ENCODE measurements at places on chromosomes 2 and 18.

DNA sequence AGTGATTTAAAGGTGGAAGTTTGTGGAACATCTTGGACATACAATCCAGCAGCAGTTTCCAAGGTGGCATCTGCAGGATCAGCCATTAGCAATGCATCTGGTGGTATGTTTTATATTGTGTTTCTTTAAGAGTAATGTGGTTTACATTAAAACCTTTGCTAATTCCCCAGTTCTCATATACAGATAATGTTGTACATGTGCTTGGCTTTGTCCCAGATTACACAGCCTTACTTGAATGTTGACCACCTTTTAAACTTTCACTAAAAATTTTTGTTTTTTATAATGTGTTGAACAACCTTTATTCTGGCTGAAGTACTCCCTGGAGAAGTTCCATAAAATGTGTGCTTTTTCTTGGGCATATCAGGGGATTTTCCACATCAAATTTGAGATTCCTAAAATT is 57.5 kb downstream of the MIB1 start:
- DNase-seq = no peak

- DNase-seq = no peak
These were observed 66.2 kb downstream of the TRAPPC8 start for GRCh38 chr18:31876707-31877106.

DNA sequence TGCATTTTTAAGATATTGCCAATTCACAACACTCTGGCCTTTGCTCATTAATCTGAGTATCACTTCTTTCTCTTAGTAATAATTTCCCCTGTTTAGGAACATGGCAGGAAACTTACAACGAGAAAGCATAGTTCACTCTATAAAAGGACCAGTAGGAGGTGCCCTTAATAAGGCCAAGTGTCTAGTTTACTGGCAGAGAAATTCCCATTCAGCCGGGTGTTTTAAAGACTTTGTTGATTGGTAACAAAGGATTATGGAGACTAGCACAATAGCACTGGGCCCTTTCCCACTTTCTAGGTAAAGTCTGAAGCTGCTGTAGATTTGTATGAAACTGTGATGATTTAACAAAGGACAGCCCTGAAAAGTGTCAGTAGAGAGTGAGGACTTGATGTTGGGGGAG is 3.1 kb downstream of the DCC start:
- DNase-seq = no peak

- DNase-seq = no peak
These were observed 33.6 kb downstream of the PLCL1 start for GRCh38 chr2:197838036-197838435.

DNA sequence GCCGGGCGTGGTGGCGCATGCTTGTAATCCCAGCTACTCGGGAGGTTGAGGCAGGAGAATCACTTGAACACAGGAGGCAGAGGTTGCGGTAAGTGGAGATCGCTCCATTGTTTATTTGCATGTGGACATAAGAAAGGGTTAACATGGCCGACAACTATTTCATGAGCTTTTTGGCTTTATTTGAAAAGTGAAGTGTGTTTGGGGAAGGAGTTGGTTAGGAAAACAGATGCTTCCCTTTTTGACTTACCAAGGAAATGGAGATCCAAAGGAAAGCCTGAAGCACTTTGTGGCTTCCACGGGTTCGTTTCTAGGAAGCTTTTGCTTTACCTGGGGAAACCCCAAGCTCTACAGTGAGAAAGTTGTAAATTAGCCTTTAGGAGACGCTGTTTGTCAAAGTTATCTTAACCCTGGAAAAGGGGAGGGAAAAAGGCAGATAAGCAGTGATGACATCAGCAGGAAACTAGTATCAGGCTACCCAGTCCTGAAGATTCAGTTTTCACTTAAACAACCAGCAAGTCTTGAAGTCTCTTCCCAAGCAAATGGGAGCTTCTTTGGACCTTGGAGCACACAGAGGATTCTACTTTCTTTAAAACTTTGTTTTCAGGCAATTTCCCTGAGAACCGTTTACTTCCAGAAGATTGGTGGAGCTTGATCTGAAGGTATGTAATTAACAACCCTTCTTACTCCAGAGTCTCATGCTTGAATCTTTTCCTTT is at the start of gene CASP10:
TSS of gene CASP10 (plus strand) at position 492 of the 715 bp plus-strand sequence. CDS start 2,637 bp downstream, outside the sequence.
- DNase-seq = no peak

- no peak for DNase-seq
These were observed 3.2 kb downstream of the ID2 start for GRCh38 chr2:8684878-8685696.

DNA sequence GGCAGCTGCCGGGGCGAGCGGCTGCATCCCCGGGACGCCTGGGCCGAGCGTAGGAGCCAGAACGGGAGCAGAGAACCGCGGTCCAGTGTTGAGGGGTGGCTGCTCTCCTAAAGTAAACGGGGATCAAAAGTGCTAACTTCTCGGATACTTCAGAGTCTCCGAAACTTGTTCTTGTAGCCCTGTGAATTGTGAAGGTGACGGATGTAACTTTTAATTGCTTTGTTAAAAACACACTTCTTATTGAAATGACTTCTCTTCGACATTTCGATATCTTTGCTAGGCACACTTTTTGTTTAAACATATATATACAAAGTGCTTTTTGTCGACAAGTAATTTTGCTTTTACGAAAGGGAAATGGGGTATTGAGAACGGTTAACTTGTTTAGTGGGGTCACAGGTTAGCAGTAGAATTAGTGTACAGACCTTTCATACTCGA is 540 bp downstream of the ATP9B start:
- DNase-seq = no peak

DNA sequence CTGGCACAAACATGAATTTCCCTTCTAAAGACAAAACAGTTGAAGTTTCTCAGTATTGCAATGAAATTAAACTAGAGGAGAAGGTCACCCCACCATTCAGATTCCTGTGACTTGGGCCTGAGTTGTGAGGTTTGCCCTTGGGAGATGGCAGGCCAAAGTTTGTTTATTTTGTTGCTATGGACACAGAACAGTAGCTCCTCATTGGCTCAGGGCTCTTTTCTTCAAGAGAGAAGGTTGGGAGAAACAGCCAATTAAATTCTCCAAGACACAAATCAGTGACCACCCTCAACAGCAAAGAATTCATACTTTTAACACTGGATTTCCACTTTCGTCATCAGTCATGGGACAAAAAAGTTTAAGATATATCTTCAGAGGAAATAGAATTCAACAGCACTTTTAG is at the start of gene FLACC1:
TSS of gene FLACC1 (minus strand) at position 125 of the 400 bp plus-strand sequence. CDS start 5,941 bp downstream, outside the sequence.
- DNase-seq = no peak

DNA sequence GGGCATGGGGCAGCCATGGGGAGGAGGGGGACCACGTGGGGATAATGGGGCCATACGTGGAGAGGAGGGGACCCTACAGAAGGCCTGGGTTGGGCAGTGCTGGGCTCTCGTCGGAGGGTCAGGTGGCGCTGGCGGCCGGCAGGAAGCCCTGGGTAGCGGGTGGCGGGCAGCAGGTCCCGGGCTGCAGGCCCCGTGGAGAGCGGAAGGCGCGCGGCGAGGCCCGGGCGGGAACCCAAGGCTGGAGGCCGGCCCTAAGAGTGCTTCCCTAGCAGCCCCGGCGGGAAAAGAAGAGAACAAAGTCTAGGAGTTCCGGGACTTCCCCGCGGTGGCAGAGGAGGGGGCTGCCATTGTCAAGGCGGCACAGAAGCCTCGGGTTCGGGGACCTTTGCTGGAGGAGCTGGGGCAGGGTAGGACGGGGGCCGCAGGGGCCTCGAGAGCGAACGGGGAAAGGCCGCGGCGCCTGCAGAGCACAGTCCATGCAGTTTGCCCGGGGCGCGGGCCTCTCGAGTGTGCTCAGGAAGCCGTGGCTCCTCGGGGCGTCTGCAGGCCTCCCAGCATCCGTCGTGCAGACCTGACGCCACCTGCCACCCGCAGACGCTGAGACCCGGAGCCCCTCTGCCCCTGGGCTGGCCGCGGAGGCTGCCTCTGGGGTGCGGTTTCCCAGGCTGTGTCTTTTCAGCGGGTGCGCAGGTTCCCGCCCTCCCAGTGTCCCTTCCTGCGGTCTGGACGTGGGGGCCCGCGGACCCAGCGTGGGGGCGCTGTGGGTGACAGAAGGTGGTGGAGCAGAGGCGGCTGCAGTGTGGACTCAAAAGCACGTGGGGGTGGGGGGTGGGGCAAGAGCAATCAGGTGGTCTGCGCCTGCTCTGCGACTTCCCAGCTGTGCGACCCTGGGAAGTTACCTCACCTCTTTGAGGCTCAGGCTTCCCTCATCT is 19.4 kb upstream of the NCL start:
- DNase-seq = no peak

DNA sequence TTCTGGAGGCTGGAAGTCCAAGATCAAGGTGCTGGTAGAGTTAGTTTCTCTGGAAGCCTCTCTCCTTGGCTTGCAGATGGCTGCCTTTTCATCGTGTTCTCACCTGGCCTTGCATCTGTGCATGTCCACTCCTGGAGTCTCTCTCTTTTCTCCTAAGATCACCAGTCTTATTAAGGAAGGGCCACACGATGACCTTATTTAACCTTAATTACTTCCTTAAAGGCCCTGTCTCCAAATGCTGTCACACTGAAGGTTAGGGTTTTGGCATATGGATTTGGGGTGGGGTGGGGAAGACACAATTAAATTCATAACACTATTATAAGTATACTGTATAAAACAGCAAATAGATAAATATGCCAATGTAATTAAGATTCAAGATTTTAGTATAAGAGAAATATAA is 402.4 kb upstream of the HS6ST1 start:
- DNase-seq = no peak

- no peak for DNase-seq
These were observed 348.6 kb upstream of the ID2 start for GRCh38 chr2:8333177-8333831.

- no peak for DNase-seq
These were observed 133.7 kb downstream of the COL6A3 start for GRCh38 chr2:237280229-237280628.

GRCh38 chr2:19127616-19128015 is 230.8 kb downstream of the OSR1 start:
- DNase-seq = no peak

DNA sequence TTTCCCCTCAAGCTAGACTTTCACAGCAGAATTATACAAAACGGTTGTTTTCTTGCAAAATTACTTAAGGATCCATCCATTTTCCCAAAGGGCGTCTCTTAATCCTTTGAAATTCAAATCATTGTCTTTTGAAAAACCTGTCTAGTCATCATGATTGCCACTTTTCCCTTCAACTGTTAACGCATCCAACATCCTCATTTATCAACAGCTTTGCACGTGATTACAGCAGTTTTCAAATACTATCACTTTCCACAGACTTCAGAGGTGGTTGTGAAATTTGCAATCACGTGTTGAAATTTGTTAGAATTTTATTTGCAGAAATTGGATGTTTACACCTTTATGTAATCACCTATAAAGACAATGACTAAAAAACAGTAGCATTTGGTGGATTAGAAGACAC is 304.4 kb upstream of the SLC39A10 start:
- DNase-seq = no peak

GRCh38 chr2:129806317-129806716 is 173.1 kb upstream of the RAB6C start:
- no peak for DNase-seq

DNA sequence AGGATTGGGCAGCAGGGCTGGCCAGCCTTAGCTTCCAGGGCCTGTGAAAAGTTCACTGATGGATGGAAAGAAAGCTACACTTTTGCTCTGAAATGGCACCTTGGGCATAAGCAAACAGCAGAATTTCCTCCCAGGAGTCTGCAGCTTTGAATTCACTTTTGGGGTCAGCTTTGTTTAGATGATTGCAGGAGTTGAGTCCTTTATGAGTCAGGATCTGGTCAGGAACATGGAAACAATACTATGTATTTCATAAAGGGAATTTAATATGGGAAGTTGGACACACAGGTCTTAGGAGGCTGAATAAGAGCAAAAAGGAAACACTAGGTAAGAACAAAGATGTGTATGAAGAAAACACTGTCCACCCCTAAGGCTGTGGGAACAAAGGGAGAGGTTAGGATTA is 345.3 kb downstream of the TSN start:
- no peak for DNase-seq

GRCh38 chr2:72913486-72914205 is 3.7 kb upstream of the EMX1 start:
- no peak for DNase-seq

DNA sequence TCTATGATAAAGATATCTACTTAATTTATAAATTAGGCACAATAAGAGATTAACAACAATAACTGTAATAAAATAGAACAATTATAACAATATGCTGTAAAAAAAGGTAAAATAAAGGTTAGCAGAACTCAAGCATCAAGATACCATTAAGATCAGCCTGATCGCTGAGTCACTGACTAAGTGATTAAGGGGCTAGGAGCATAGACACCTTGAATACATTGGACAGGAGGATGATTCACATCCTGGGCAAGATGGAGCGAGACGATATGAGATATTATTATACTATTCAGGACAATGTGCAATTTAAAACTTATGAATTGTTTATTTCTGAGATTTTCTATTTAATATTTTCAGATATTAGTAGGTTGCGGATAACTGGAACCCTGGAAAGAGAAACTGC is 1277.8 kb upstream of the ZEB2 start:
- DNase-seq = no peak

- no peak for DNase-seq
These were observed 3.0 kb upstream of the PAX3 start for GRCh38 chr2:222301796-222302118.

DNA sequence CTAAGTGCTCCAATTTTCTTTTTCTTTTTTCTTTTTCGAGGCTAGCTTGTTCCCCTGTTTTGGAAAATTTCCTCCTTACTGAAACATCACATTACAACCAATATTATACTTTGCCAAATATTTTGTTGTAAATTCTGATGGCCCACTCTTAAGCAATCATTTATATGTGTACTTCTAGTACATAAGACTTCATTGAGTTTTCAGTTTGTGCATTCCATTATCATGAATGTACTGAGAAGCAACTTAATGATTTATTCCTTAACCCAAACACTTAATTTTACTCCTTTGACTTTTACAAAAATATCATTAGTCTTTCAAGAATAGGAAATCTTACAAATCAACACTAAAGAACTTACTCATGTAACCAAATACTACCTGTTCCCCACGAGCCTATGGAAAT is 242.4 kb downstream of the ARHGAP15 start:
- no peak for DNase-seq

DNA sequence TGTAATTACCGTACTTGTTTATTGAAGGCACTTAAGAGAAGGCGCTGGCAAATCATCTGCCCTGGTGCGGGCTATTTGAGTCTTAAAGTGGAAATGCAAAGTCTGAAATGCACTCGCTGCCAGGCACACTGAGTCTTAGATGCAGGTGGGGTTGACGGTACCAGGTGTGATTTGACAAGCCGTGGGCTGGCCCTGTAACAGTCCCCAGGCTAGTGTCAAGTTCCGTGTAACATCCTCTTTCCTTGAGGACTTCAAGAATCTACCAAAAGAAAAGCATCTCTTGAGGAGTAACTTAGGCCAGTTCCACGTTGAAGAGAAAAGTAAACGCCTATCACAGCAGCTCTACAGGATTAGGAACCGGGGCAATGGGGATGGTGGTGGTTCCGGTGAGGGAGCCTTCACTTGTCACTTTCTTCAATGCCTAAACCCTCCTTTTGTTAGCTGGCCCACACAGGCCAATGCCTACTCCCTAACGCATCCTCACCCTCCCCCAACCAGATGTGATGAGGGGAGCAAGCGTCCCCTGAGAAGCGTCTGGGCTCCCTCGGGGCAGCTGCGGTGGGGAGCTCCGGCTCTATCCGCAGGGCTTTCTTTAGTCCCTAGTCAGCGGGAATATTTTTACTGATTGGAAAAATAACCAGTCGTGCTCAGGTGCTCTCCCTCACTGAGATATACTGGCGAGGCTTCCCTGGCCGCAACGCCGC is 1.5 kb upstream of the UGP2 start:
- no peak for DNase-seq

- peak; percentile 99 for DNase-seq
These were observed at the start of gene RNF181 for GRCh38 chr2:85595301-85596025. Gene RNF181, plus strand, starts transcription at chr2:85595745. Its CDS starts 19 bp downstream, at chr2:85595764.

GRCh38 chr18:25334588-25334987 is 17.4 kb downstream of the ZNF521 start:
- DNase-seq = no peak

All from hippocampal formation (tissue), 2 donors.